ENCODE measurements at places on chromosomes 12 and 14.

DNA sequence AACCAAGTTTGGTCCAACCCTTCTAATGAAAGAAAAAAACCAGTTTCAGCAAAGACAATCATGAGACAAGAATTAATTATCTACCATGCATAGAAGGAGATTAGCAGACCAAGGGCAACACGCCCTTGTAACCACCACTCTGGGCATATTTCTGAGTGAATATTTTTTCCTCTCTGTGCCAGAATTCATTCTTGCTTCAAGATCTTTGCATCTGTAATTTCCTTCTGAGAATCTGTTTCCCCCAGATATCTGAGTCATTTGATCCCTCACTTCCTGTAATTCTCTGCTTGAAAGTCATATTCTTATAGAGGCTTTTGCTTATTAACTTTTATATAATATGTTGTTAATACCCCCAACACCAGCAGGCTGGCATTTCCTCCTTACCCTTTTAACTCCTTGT, 243.7 kb downstream of the SLC16A7 start:
- DNase-seq = no peak

DNA sequence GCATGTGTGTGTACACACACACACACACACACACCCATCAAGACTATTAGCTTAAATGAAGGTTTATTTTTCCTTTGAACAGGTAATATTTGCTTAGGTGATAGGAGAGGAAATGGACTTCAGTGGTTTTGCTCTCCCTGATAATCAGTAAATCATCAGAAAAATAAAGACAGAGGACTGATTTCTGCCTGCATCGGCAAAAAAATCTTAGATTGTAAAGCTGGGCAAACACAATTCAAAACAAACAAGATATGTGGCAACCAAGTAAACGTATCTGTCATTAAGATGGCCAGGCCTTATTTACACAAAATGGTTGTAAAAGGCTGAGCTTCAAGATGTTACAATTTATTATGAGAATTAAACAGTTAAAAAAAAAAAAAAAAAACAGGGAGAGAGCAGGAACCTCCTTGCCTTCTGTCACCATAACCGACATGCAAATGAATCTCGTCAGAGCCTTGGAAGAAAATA, 31.3 kb downstream of the PRKD1 start:
- no peak for DNase-seq

GRCh38 chr14:40296821-40297220, 864.6 kb upstream of the FBXO33 start:
- no peak for DNase-seq

GRCh38 chr12:86331012-86331411, 74.8 kb upstream of the MGAT4C start:
- no peak for DNase-seq

- peak; percentile 62 for DNase-seq
Observed at GRCh38 chr12:13211859-13212664, 15.5 kb downstream of the EMP1 start.

Data from head of caudate nucleus (tissue), 42 donors.